NCI-H1694 (cell line): ENCODE measurements at places on chromosomes 1 and 21.

- no peak for DNase-seq
Measured at GRCh38 chr1:2136386-2137235, 58.0 kb downstream of the FAAP20 start.

GRCh38 chr1:9539829-9540550 is 725 bp downstream of the SLC25A33 start:
- DNase-seq, result no peak

- no peak for DNase-seq
Measured at GRCh38 chr1:189939967-189940366, 537.7 kb downstream of the BRINP3 start.

- DNase-seq, result no peak
Measured at GRCh38 chr1:87135329-87135712, 193.4 kb upstream of the LMO4 start.

GRCh38 chr1:15764269-15764764 is 5.7 kb downstream of the FBLIM1 start:
- no peak for DNase-seq

DNA sequence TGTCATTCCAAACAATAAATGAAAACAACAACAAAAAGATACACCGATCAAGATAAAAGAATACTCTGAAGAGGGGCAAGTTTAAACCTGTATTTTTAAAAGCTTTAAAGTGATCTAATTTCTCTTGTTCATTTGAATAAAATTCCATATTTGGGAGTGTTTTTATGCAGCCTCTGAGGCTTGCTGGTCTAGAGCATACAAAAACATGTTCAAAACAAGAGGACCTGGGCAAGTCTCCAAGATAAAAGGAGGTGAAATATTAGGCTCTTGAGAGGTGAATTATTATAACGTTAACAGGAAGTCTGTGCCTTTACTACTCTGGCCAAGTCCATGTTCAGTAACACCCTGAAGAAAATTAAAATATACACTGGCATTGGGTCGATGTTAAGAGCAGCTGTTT is 20.1 kb downstream of the URB1 start:
- DNase-seq, result no peak

DNA sequence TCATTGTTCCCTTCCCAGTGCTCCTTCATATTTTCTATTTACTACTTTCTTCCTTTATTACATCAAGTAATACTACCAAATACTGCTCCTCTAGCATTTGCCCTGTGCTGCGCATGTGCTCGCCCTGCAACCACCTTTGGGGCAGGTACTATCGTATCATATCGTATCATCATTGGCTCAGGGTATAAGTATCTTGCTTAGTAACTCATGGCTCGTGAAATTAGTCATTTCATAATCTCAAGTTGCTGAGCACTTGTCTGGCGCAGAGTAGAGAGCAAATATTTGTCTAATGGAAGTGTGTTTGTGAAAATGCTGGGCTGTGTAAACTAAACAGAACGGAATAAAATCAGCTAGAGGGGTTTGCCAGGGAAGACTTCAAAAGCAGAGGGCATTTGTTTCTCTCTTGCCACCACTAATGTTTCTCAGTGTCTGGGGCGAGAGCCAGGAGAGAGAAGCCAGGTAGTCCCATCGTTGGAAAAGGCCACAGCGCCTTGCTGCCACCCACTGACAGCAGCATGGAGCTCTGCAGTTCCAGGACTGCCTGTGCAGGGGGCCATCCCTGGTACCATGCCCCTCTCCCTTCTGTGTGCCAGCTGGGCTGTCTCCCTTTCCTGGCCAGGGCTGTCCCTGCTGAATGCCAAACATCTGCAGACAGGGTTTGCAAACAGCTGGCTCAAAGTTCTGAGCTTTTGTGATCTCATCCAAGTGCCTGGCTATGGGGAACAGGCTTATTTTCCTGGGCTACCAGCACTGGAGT is 20.0 kb upstream of the CPT2 start:
- DNase-seq, result peak; percentile 73

- peak; percentile 39 for DNase-seq
Measured at GRCh38 chr1:107669996-107670395, 295.0 kb downstream of the VAV3 start.

DNA sequence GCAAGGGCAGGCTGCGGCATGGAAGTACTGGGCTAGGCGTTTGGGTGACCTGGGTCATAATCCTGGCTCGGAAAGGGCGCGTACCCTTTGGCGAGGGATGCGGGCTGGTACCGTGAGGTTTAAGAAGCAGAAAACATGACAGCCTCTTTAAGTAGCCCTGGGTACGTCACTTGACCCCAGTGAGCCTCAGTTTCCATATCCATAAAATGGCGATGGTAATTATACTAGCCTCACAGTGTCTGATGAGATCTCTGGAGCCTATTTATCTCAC is 700 bp downstream of the PIGV start:
- DNase-seq, result no peak

DNA sequence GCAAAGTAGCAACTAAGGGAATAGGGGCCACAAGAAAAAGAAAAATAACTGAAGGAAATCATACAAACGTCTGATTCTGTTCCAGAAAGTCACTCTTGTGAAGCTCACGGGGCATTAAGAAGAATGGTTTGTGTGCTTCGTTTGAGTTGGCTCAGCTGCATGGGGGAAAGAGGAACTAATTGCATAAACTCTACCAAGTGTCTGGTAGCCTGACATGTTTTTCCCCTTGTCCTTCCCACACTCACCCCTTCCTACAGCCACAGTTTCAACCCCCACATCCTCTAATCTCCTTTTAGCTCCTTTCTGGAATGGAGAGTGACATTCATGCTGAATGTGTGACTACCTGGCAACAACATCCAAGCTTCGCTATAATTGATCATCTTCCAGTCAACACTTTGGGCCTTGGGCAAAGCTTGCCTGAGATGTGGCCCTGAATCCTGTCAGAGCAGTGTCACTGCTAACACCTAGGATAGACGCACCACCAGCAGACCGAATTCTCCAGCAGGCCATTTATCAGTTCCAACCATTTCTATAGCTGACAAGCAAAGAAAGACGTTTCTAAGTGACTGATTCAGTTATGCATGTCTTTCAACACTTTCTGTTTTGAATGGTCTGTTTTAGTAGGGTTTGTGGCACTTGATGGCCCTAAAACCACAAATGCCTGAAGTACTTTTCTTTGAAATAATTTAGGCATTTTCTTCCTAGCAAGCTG is 439.6 kb downstream of the TTLL7 start:
- DNase-seq, result no peak

DNA sequence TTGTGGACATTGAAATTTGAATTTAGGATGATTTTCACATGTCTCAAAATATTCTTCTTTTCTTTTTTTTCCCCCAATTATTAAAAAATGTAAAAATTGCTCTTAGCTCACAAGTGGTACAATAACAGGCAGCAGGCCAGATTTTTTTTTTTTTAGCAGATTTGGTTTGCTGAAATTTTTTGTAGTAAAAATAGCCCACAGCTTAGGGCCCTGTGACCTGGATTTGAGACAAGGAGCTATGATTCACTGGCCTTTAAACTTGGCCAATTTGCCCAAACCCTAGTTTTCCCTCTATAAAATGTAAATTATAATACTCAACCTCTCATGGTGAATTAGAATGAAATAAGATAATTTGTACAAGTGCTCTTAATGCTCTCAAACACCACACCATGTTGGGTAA is 253.8 kb downstream of the DYRK1A start:
- no peak for DNase-seq
